ENCODE measurements at places on chromosomes 1 and 21.
A peak's percentile ranks its signal among the peaks of the same experiment; 100 is the strongest.

GRCh38 chr21:46219591-46220239 lies 8.9 kb downstream of the LSS start:
- DNase-seq: no peak

- peak; percentile 7 for DNase-seq
Observed at GRCh38 chr1:167860231-167860923, 53.6 kb downstream of the ADCY10 start.

DNA sequence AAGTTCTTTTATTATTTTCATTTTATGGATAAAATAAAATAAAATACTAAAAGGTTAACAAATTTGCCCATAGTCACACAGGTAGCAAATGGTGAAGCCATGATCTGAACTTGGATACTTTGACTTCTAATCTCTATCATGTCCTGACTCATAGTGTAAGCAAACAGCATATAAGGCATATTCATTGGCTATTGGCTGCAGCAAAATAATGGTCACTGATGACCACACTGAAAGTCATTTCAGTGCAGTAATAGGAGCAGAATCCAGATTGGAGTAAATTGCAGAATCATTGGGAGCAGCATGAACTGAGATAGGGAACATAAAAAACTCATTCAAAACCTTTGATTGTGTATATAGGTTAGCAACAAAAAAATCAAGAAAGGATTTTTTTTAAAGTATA lies 262.9 kb downstream of the PLA2G4A start:
- peak; percentile 5 for DNase-seq

DNA sequence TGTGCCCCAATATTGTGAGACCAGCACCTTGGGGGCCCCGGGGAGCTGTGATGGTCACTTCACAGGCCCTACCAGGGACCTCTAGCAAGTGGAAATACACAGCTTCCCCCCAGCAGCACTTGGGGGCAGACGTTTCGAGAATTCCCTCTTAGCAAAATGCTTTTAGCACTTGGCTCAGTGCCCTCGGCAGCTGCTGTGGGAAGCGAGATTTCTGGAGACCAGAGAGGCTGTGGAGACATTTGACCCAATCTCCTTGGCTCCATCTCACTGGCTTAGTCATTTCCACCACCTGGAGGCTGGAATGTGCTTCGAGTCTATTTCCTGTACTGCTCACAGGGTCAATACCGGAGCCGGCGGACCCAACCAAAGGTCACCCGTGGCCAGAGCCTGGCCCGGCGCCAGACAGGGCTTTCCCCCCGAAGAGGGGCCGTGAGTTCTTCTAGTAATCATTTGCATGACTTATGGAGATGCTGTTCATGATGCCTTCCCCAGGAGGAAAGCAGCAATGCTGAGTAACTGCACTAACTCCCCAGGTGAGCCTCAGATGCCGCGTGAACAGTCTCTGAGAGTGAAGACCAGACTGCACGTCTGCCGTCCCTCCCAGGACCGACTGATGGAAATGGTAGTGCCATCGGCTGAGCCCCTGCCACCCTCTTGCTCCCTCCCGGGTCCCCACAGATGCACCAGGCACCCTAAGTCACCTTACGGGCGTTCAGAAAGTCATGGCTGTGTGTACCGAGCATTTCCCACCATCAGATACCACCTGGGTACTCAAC lies 4.4 kb upstream of the C2CD2 start:
- peak; percentile 92 for DNase-seq

DNA sequence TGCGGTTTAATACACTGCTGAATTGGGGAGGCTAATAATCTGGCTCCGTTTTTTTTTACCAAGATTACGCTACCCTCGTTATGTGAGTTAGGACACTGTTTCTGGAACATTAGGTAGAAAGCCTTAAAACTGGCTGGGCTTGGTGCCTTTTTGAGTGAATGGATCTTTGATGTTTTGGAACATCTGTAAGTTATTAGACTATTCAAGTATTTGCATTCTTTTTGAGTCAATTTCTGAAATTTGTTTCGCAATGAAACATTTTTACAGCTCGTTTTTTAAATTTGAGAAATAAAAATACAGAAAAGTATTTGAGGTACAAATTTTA lies 106.9 kb downstream of the LTN1 start:
- no peak for DNase-seq
